Nephron progenitor cell (in vitro differentiated cells): ENCODE measurements at places on chromosomes 6 and 20.

DNA sequence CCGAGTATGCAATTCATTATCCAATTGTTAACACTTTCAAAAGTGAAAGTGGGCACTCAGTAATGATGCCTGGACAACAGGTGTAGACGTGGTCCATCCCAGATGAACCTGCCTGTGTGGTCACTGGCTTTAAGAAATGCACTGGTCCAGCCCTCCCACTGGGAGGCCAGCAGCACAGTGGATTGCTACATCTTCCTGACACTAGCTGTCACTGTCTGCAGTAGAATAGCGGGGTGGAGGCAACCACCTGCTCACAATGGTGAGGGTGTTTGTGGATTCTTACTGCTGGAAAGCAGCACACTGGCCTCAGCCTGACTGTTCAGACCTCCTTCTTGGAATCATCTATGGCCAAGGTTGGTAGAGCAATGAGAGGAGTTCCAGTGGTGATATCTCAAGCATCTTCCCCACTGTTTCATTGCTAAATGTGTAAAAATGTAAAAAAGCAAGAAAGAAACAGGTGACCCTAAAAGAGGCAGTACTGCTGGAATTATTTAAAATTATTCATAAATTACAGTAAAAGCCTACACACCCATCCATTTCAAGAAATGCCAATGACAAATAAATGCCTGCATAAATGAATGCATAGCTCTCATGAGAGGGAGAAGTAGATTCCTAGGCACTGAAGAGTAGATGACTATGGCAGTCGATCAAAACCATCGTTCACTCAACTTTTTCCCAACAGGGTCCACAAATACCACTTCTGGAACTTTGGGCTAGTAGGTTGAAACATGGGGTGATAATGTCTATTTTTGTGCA lies 228.0 kb upstream of the PLN start:
- no peak for DNase-seq

GRCh38 chr6:17015144-17015543 lies 86.7 kb upstream of the STMND1 start:
- DNase-seq, result no peak

- DNase-seq, result no peak
Observed at GRCh38 chr6:152462716-152463115, 174.4 kb downstream of the SYNE1 start.

- DNase-seq, result no peak
Observed at GRCh38 chr6:47734831-47735481, 36.6 kb downstream of the ADGRF4 start.

DNA sequence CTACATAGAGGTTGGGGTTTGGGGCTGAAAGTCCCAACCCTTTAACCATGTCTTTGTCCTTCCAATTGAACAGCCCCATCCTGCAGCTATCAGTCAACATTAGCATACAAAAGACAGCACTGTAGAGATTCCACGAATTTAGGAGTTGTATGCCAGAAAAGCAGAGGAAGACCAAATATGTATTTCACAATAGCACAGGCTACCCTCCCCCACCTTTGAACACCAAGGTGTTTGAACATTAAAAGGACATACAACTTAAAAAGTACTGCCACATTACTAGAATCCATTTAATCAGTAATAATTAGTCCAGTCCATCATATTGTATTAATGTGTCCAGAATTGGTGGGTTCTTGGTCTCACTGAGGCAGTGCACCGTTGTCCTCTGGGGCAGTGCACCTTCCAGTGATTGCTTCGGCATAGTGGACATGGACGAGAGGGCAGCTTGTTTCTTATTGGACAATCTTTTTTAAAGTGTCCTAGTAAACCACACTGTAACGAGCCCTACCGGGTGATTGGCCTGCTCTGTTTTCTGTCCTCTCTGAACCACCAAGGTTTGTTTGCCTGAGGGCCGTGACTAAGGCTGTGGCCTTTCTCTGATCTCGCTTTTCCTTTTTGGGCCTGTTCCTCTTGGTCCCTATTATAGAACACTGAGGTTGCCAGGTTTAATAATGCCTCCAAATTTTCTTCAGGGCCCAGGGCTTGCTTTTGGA lies 36.4 kb downstream of the GSTA4 start:
- no peak for DNase-seq

- no peak for DNase-seq
Observed at GRCh38 chr6:135299256-135299655, 118.1 kb downstream of the MYB start.

GRCh38 chr6:114024746-114025145 lies 53.8 kb upstream of the HDAC2 start:
- no peak for DNase-seq

GRCh38 chr6:149856256-149856994 lies 7.7 kb downstream of the LRP11 start:
- DNase-seq, result no peak

- no peak for DNase-seq
Observed at GRCh38 chr6:169093066-169093723, 160.5 kb downstream of the THBS2 start.

- no peak for DNase-seq
Observed at GRCh38 chr20:62785393-62785792, 10.9 kb upstream of the MRGBP start.

DNA sequence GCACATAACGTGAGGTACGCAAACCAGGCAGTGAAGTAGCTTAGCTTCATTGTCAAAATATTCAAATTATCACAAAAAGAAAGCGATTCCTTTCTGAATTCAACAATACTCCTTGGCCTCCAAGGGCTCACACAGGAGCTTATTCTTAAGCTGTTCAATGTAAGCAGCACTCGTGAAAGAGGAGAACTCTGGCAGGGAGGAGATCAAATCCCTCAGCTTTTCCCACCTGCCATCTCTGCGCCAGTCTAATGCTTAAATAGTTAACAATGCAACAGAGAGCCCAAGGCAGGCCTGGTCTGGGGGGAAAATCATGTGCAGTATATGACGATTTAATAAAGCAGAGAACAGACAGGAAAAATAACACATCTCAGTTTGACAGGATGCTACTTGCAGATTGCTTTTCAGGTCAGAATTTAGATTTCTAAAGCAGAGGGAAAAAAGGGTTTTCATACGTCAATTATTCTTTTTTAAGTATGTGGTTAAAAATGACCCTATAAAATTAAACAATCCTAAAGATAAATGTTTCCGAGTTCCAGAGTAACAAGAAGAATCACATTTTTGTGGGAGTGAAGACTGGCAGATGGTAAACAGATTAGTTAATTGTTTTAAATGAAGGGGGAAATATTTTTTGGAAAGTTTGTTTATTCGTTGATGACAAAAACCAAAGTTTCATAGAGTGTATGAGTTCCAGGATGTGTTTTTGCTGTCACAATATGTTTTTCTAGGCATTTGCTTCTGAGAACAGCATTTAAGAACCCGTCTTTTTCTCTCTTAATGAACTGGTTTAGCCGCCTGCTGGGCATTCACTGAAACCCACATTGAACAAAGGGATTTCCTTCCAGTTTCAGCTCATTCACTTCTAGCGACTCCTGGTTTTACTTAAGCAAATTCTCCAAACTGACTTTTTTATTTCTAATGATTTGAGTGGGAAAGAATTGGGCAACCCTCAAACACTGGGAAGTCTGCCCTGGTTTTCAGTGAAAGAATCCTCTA lies 45.9 kb downstream of the PLAGL1 start:
- no peak for DNase-seq
